Chondrocyte (in vitro differentiated cells): ENCODE measurements at places on chromosomes 13 and 19.

GRCh38 chr13:93259527-93260080, 33.0 kb downstream of the GPC6 start:
- DNase-seq = no peak

DNA sequence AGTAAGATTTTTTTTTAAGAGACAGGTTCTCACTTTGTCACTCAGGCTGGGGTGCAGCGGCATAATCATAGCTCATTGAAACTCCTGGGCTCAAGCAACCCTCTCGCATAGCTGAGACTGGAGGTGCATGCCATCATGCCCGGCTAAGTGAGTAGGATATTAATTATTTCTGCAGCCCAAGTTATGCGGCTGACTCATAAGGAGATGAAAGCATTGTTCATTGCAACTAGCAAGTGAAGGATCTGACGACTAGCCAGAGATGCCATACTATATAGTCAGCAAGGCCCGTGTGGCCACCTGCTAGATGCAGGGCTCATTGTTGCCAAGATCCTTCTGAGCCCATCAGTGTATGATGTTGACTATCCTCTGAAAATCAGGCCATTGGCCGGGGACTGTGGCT, 45.2 kb downstream of the ABCC4 start:
- DNase-seq = no peak

DNA sequence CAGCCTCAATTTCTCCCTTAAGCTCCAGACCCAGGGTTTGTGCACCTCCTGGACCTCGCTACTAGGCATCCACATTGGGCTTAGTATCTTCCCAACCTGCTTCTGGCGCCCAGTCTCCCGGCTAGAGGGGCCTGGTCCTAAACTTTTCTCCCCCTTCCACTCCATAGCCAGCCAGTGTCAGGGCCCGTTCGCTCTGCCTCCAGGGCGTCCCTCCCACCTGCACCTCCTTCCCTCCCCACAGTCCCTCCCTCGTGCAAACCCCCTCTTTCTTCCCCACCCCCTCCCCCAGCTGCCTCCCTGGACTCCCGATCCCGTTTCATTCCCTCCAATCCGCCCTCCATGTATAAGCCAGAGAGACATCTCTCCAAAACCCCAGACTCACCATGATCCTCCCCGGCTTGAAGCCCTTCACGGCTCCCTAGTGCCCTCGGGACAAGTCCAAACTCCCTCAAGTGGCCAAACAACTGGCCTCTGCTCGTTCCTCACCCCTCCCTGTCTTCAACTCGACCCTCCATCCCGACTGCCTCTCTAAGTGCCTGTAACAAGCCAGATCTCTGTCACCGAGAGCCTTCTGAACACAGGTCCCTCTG, 997 bp upstream of the SAMD4B start:
- DNase-seq = no peak

GRCh38 chr19:54136086-54136863, 1.3 kb upstream of the CNOT3 start:
- DNase-seq = no peak

GRCh38 chr13:93957371-93957770, 522.1 kb downstream of the DCT start:
- DNase-seq = no peak

GRCh38 chr13:65339241-65339640, 1890.9 kb downstream of the PCDH9 start:
- no peak for DNase-seq
